RCC 7860 (cell line): ENCODE measurements at places on chromosomes 12 and 14.

- peak; percentile 72 for DNase-seq
Measured at GRCh38 chr12:6532927-6533652, 1.2 kb upstream of the GAPDH start.

- DNase-seq: no peak
Measured at GRCh38 chr14:105267820-105268548, 19.7 kb downstream of the BTBD6 start.

DNA sequence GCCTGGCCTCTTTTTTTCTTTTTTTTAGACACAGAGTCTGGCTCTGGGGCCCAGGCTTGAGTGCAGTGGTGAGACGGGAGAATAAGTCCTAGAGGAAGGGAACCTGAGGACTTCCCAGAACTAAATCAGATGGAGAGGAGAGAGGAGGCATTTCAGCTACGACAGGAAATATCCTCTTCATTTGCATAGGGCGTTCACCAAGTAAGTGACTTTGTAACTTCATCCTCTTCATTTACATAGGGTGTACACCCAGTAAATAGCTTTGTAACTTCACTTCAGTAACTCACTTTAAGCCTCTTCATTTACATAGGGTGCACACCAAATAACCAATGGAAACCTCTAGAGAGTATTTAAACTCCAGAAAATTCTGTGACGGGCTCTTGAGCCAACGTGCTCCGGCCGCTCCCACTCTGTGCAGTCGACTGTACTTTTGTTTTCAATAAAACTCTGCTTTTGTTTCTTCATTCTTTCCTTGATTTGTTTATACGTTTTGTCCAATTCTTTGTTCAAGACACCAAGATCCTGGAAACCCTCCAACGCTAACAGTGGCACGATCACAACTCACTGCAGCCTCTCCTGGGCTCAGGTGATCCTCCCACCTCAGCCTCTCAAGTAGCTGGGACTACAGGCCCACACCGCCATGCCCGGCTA is 21.4 kb upstream of the ANKRD9 start:
- no peak for DNase-seq

DNA sequence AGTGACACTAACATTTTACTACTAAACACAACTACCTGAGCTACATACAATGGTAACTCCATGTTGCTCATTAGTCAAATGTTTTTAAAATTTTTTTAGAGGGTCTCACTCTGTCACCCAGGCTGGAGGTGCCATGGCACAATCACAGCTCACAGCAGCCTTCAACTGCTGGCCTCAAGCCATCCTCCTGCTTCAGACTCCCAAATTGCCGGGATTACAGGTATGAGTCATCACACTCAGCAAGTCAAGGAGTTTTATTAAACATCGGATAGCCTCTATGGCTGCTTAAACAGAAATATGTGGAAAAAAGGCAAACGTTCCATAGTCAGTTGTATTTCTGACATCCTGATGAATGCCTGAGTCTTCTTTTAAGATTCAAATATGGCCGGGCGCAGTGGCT is 11.1 kb upstream of the NPFF start:
- DNase-seq: no peak

GRCh38 chr14:36822685-36823084 is 161.0 kb downstream of the PAX9 start:
- no peak for DNase-seq

- DNase-seq: no peak
Measured at GRCh38 chr12:70960484-70960883, 39.9 kb upstream of the PTPRR start.

DNA sequence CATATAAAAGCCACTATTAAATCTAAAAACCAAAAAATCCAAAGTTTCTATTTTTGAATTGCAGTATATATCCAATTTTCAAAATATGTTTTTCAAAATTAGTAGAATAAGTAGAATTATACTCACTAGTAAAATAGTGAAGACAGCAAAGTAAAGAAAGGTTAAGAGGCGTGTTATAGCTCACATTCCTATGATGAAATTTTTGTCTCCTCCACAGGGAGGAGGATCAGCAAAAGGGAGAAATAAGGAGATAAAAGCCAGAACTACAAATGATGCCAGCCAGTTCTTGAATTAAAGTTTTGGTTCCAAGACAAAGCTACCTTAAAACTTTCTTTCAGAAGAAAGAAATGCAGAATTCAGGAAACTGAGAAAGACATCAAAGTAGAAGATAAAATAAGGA is 50.0 kb downstream of the C2CD5 start:
- no peak for DNase-seq

- no peak for DNase-seq
Measured at GRCh38 chr12:78795934-78796445, 68.6 kb upstream of the SYT1 start.

DNA sequence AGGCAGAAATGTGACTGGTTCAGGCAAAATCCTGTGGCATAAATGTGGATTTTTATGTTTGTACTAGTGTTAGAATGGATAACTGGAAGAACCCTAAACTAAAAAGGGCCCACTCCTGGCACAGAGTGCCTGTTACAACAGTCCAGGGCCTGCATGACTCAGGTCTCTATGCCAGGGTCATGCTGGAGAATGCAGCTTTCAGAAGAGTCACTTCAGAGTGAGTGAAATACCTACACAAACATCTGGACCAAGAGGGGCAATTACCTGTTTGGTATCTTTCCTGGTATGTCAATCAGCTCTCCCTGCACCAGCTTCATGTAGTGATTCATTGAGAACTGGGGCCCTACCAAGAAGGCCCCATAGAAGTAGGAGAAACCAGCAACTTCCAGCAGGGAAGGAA is 10.0 kb downstream of the EMG1 start:
- DNase-seq: no peak

DNA sequence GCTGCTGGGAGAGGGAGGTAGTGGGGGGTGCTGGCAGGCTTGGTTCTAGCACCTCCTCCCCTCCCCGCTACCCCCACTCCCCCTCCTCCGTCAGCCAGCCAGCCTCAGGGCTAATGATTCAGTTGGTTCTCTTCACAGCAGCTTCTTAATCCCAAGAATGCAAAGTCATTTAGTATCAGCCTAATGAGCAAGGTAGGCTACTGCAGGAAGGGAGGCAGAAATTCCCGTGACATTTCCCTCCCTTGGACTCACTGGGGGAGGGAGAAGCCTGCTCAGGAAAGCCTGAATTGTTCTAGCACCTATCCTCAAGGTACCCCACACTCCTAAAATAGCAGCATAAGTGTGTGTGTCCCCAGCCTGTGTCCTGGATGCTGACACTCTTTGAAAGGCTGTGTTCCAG is 29.8 kb downstream of the ITPK1 start:
- no peak for DNase-seq
